Stimulated activated CD4-positive, alpha-beta T cell treated with anti-CD3 and anti-CD28 coated beads, Interleukin-1b, Interleukin-23, amount 100 ng/mL, for 4 hours (primary cell): ENCODE measurements at places on chromosomes 7 and 10.

DNA sequence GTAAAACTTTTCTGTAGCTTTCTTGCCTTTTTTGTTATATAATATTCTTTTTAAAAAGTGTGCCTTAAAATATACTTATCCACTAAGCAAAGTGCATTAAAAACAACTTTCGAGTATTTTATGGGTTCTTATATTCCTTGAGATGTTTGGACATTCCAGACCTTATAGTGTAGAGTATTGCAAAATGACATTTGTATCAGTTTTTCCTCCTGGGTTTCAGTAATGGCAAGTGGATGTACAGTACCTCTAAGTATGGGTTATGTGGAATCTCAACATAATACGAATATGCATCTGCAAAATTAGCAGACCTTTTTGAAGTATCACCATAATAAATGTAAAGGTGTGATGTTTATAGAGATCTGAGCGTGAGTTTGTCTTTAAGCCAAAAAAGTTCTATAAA is 2.7 kb downstream of the CDK13 start:
- no peak for DNase-seq

DNA sequence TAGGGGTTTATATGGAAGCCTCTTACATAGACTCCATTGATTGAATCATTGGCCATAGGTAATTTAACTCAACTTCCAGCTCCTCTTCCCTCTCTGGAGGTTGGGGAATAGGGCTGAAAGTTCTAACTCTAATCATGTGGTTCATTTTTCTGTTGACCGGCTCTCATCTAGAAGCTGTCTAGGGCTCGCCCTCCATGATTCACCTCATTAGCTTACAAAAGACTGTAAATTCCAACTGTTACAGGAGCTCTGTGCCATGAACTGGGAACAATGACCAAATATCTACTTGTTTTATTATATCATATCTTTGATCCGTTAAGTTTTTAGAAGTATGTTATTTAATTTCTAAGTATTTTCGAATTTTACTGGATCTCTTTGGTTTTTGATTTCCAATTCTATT is 263.0 kb downstream of the TCF7L2 start:
- no peak for DNase-seq

- no peak for DNase-seq
Measured at GRCh38 chr7:141198194-141198958, 124.5 kb downstream of the TMEM178B start.

- no peak for DNase-seq
Measured at GRCh38 chr10:113031147-113031546, 81.1 kb downstream of the TCF7L2 start.

DNA sequence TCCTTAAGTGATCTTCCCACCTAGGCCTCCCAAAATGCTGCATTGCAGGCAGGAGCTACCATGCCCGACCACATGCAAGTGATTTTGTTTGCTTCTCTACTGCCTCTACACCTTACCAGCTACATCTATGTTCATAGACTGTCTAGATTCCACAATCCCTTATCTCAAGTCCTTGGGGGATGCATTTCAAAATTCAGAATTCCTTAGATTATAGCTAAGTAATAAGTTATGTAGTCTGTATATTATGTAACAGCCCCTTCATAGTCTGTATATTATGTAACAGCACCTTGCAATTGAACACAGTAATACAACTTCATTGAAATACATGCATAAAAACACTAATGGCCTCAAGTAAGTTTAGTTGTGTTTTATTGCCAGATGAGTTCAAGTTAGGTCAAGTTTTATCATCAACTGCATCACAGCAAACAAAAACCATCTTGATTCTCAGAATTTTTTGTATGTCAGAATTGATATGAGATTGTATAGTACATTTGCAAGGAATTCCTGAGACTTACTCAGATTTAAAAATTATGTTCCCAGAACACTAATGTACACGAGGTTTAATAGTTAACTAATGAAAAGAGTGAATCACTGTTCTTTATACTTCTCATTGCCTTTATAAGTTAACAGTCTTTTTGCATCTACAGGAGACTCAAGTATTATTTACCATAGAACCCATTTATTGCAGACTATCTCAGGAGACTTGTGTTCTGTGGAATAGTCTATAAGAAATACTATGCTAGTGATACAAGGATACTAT is 11.6 kb upstream of the FOXP2 start:
- DNase-seq: no peak

DNA sequence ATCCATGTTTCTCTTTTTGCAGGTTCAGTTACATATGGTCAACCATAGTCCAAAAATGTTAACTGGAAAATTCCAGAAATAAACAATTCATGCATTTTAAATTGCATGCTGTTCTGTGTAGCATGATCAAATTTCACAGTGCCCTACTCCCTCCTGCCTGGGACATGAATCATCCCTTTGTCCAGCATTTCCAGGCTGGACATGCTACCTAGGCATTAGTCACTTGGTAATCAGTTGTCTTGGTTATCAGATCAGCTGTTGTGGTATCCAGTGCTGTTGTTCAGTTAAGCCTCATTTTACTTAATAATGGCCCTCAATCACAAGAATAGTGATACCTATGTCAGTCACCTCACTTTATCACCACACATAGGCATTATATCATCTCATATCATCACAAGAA is 7.3 kb upstream of the PNLIP start:
- no peak for DNase-seq

DNA sequence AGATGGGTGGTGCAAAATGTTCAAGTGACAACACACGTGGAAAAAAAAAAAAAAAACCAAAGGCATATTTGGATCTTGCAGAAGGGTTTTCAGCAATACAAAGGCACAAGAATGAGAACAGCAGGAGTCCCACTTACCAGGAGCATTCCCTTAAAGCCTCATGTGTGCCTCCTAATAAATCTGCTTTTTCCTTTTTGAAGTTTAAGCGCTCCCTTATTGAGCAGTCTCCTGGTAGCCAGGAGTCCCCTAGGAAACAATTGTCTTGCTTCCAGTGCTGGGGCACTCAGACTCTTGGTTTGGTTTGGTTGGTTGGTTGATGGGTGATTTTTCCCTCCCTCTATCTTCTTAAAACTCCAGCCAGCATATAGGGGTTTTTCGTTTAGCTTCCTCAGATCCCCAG is 321.8 kb upstream of the NFE2L3 start:
- no peak for DNase-seq

DNA sequence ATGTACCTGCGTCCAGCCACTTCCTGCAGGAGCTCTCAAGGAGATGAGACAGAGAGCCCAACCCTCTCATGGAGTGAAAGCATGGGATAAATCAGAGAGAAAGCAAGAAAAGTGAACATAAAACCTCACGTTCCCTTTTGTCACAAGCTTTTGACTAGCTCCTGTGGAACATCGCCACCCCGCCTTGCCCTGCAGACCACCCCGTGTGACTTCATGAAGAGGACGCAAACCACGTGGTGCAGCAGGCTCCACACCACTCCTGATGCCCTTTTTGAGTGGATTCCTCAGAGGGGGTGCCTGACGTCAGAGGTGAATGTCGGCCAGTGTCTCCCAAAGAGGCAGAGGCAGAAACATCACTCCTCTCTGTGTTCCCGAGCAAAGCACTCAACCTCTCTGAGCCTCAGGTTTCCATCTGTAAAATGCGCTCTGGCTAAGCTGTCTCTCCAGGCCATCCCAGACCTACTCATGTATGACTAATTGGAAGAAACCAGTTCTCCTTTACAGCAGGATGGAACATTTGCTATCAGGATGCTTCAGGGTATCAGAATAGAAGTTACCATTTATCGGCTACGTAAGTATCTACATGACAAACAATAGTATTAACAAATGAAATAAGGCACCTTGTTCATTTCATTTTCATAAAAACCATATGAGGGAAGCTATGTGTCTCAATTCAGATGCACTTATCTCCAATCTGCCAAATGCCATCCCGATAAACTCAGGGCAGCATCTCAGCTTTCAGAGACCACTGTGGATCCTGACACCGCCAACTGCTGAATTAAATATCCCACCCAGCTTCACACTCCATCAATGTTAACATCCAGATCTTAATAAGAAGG is 5.3 kb downstream of the ZNF488 start:
- no peak for DNase-seq

- DNase-seq: no peak
Measured at GRCh38 chr10:51821745-51822144, 122.3 kb upstream of the CSTF2T start.

GRCh38 chr7:15457990-15458955 is 103.5 kb downstream of the AGMO start:
- no peak for DNase-seq

- DNase-seq: no peak
Measured at GRCh38 chr7:68805159-68805558, 793.1 kb upstream of the AUTS2 start.

- no peak for DNase-seq
Measured at GRCh38 chr10:32163762-32164148, 107.5 kb upstream of the KIF5B start.

DNA sequence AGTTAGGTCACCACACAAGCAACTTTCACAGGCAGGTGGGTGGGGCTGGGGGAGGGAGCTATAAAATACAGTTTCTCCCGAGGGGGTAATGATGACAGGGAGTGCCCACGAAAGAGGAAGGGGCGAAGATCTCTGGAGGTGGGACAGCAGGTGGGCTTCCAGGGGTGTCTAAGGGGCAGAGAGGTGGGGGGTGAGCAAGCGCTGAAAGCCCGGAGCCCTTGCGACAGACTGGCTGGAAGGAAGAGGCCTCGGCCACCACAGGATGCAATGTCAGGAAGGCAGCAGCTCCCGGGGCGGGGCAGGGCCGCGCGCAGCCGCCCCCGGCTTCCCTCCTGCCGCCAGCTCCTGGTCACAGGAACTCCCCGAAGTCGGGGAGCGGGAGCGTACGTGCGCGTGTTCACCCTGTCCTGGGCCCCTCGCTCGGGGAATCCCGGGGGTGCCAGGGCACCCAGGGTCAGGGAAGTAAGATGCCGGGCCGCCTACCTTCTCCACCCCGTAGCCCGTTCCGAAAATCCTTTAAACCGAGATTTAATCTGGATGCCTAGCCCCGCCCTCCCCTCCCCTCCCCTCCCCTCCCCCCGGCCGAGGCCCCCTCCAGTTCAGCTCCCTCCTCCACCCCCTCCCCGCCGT is 105.2 kb upstream of the PPIF start:
- peak; percentile 48 for DNase-seq

GRCh38 chr10:78155722-78156121 is 122.1 kb downstream of the RPS24 start:
- DNase-seq: no peak

DNA sequence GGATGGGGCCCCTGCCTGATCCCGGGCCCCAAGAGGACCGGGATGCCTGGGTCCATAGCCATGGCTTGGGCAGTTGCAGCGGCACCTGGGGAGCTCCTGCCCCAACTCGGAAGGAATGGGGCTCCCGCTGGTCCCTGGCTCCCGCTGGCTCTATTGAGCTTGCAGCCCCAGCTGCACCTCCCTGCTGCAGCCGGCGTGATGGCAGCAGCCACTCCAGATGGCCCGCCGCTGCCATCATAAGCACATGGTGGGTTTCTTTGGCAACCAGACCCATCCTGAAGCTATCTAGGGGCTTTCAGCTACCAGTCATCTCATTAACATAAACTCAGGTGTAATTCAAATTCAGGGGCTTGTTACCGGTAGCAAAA is 11.1 kb upstream of the DNMBP start:
- DNase-seq: no peak

DNA sequence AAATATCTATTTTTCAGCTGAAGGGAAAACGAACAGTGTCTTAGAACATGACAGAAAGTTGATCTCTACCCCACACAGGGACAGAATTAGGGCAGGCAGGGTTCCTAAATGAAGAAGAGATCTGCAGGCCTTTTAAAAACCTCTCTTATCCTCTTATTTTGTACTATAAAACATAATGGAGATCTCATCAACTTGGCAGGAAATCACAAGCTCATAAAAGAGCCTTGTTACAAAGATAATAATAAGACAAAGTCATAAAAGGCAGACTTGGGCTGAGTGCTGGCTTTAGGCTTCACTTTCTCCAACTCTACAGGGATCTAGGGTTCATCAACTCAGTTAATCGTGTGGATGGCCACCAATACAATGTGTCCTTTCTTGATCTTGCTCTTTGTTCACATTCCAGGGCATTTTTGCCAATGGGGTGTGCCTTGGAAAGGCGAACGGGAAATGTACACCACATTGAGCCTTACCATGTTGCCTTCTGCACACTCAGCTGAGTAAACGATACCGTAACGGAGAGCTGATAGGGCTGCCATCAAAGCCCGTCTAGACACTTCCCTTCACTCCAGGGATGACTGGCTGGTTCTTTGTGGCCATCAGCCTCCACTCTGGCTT is 7.1 kb upstream of the TEX36 start:
- DNase-seq: no peak

GRCh38 chr7:130493275-130493873 is 1.5 kb downstream of the MEST start:
- DNase-seq: no peak

- no peak for DNase-seq
Measured at GRCh38 chr10:92562424-92562823, 11.5 kb downstream of the IDE start.

DNA sequence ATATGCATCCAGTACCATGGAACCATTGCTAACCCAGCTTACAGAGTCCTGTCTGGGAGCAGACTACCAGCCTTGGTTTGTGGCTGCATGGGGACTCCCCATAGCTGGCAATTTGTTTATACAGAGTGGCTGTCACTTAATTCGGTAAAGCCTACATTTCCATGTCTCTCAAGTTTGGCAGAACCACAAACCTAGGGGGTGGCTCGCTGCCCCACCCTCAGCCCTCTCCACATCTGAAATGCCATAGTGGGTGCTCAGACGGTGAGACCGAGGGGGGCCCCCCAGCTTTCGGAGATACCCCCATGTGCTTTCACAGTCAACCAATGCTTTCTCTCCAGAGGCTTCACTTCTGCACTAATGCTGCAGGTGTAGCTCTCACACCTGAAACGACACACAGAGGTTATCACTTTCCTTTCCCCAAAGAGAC is 75.5 kb upstream of the KAT6B start:
- DNase-seq: no peak

- DNase-seq: no peak
Measured at GRCh38 chr10:132293201-132293812, 14.4 kb downstream of the STK32C start.

DNA sequence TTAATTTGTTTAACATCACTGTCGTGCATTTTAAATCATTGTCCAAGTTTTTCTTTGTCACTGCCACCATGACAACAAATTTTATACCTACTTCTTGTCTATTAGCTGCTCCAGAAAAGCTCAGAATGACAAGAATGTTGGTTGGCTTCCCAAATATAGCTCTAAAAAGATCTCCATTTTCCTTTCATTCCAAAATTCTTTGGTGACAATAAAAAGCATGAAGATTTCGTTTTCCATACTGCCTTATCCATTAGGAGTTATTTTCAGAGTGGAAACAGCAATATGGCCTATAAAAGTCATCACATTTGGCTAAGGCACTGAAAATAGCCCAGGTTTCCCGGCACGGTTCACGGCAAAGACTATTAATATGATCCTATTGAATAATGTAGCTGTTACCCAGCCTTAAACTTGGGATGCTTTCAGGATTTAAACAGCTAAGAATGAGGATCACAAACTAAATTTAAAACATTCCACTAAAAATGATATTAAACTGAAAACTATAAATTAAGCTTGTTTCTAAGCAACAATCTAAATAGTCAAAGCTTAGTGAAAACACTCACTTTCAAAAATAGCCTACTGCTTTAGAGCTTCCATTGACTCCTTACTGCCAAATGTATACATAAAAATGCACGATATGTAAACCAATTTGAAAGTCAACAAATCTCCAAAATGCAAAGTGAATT is 2.7 kb downstream of the CTTNBP2 start:
- DNase-seq: no peak
